Stimulated activated CD8-positive, alpha-beta memory T cell treated with anti-CD3 and anti-CD28 coated beads, Interleukin-7, amount 100 ng/mL, for 1 hour (primary cell): ENCODE measurements at places on chromosomes 1 and 21.

- no peak for DNase-seq
Observed at GRCh38 chr1:230219174-230220067, 152.4 kb downstream of the GALNT2 start.

GRCh38 chr1:43002766-43003165 lies 44.1 kb upstream of the SLC2A1 start:
- no peak for DNase-seq

GRCh38 chr1:240973875-240974274 lies 361.9 kb upstream of the GREM2 start:
- DNase-seq, result no peak

DNA sequence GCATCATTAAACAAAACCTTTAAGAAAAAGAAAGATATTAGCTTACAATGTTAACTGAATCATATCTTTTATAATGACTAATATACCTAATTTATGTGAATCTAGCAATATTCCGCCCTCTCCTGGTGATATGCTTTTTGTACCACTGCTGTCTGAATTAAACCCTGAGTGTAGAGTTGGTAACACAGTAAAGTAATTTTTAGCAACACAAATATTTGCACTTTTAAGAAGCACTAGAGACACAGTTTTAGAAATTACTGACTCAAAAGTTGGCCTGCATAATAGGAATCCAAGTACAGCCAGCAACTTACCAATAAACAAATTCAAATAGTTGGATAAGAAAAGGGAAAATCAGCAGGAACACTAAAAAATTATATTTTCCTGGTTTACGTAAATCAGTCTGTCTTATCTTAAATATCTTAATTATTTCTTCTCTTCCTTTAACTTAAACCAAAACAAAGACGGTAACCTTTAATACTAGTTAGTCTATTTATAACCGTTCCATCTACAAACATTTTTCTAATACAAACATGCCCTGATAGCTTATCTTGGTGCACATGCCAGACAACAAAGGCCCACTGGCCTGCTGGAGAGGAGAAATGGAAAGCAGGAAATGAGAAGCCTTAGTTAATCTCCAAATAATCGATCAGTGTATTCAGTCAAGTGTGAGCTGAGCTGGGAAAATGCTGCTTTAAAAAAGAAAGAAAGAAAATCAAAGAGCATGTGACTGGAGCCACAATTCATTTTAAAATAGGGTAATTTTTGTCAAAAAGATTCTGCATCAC lies 246.0 kb downstream of the RERE start:
- DNase-seq, result no peak

DNA sequence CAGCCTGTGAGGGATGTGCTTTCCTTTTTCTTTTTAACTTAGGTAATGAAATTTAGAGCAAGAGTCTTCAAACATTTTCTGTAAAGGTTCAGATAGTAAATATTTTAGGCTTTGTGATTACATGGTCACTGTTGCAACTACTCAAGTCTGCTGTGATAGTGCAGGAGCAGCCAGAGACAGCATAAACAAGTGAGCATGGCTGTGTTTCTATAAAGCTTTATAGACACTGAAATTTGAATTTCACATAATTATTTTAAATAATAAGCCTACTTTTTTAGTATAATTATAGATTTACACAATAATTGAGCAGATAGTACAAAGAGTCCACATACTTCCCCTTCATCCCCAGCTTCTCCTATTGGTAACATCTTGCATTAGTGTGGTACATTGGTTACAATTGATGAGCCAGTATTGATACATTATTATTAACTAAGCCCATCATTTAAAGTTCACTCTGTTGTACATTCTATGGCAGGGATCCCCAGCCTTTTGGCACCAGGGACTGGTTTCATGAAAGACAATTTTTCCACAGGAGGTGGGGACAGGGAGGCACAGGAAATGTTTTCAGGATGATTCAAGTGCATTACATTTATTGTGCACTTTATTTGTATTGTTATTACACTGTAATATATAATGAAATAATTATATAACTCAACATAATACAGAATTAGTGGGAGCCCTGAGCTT lies 3.0 kb downstream of the ATF6 start:
- DNase-seq, result no peak

GRCh38 chr1:242826701-242827336 lies 302.3 kb upstream of the PLD5 start:
- no peak for DNase-seq

DNA sequence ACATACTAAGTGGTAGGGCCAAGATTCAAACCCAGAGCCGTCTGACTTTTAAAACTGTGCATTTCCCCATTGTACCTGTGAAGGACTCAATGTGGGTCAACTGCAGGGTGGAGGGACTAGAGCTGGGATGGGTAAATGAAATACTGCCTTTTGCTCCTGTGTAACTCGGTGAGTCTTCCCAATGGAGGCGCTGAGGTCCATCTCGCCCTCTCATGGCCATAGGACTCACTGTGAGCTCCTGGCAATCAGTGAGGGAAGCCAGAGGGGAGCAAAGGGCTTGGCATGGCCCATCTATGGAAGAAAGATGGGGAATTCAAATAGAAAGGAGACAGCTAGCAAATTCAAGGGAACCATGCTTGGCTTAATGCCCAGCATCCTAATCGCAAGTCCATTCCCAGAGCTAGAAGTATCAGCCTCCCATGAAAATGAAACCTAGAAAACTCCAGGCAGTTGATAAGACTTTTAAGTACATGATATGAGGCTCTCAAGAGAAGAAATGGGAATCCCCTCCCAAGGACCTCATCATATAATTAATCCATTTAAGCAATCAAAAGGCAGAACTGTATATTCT lies 25.4 kb upstream of the CGN start:
- DNase-seq, result no peak

GRCh38 chr21:42353623-42354022 lies 2.8 kb upstream of the TFF2 start:
- DNase-seq, result no peak

DNA sequence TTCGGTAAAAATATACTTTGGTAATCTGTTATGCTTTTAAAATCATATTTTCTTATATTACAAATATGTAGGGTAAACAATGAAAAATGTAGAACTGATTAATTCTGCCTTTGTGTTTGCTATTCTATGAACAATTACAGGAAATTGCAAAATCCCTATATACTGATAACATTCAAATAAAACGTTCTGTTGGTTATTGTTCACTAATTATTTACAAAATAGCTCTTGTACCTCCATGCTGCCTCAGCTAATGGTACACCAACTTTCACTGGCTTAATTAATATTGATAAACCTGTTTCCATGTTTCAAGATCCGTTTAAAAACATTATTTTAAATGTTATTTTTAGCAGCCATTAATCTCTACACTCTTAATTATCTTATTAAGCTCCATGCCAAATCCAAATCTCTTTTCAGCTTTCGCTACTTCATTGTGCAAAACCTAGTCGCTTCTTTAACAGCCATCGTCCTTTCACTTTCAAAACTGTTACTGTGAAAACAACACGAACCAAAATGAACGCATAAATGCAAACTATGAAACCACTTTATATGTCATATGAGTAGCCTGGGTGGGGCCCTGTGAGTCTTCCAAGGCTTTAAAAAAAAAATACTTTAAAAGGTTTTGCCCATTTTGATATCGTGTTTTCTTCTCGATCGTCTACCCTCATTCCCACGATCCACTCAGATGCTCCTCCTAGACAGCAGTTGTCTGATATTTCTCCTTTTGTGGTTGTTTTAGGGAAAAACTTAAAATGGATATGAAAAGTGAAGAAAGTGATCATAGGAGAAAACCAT lies 807.1 kb downstream of the USP25 start:
- DNase-seq, result no peak

- DNase-seq, result no peak
Observed at GRCh38 chr1:84883286-84883685, 9.7 kb downstream of the LPAR3 start.

GRCh38 chr1:3348196-3348865 lies 106.1 kb upstream of the ARHGEF16 start:
- no peak for DNase-seq

GRCh38 chr1:34529935-34530859 lies 224.7 kb upstream of the GJB5 start:
- DNase-seq, result no peak

DNA sequence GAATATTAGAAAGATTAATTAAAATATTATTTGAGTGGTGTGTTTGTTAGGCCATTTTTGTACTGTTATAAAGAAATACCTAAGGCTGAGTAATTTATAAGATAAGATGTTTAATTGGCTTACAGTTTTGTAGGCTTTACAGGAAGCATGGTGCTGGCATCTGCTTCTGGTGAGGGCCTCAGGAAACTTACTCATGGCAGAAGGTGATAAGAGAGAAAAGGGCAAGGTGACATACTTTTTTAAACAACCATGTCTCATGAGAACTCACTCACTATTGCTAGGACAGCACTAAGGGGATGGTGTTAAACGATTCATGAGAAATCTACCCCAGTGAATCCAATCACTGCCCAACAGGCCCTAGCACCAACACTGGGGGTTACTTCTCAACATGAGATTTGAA lies 56.7 kb upstream of the RGS21 start:
- DNase-seq, result no peak

- no peak for DNase-seq
Observed at GRCh38 chr1:204709960-204710912, 24.7 kb upstream of the LRRN2 start.

- no peak for DNase-seq
Observed at GRCh38 chr1:85445906-85446305, 19.1 kb downstream of the DDAH1 start.

GRCh38 chr1:15386164-15386749 lies 23.4 kb upstream of the EFHD2 start:
- DNase-seq, result no peak

- DNase-seq, result no peak
Observed at GRCh38 chr1:215911406-215911968, 344.4 kb downstream of the KCTD3 start.

- DNase-seq, result no peak
Observed at GRCh38 chr1:245715970-245716369, 561.2 kb downstream of the KIF26B start.

DNA sequence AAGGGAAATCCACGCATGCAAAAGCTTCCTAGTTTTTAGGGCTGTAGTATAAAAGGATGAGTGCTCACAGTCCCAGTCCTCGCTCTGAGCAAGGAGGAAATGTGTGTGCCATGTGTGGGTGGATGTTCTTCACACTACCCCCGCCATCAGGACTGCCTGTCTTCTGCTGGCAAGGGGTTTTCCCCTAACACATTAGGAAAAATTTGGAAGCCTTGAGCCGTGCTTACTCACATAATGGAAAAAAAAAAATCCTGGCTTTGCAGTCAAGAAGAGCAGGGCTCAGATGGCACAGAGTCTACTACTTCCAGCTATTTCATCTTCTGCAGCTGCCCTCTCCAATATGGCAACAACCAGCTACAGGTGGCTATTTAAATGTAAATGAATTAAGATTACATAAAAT lies 363.1 kb downstream of the PLPP3 start:
- DNase-seq, result no peak

DNA sequence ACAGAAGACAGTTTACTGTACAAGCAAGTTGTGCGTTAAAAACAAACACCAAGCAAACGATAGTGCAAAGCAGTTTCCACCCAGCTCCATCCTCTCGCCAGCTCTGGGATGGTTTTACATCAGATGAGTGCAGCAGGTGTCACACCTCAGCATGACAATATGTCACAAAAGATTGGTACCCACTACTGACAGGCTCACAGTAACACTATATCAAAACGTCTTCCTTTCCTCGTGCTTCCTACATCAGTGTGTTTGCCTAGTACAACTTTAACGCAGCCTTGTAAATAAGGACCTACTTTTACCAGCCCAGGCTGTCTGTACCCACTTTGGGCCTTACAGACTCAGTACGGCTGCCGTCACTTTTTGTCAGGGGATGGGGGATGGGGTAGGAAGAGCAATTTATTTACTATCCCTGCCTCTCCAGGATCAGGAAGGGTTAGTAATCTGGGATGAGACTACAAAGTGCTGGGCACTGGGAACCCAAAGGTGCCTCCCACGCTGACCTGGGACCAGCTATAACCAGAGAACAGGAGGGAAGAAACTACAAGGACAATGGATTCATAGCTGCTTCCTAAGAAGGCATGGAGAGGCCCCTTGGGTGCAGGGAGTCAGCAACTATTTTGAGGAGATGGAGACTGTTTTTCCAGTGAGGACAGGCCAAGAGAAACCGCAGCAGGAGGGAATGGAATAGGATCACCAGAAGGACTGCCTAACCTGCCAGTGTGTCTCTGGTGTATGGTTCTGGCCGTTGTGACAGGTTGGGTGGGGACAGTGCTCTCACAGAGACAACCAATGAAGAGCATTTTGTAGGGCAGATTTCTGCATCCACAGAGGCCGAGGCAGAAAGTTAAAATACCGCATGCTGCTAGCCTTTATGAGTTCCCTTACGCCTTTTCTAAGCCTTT lies 30.2 kb downstream of the RUNX3 start:
- no peak for DNase-seq

GRCh38 chr1:212671342-212672031 lies 28.2 kb downstream of the BATF3 start:
- DNase-seq, result no peak

GRCh38 chr21:43689556-43690337 lies 29.2 kb upstream of the PDXK start:
- DNase-seq, result no peak
